GM12892 (cell line): ENCODE measurements at places on chromosomes 16 and 17.

- DNase-seq: peak; percentile 31
Observed at GRCh38 chr16:24036614-24037013, 200.8 kb downstream of the PRKCB start.

GRCh38 chr17:43019418-43019817 lies 2.8 kb downstream of the VAT1 start:
- DNase-seq: no peak

- DNase-seq: no peak
Observed at GRCh38 chr17:9177212-9177611, 155.9 kb downstream of the NTN1 start.

DNA sequence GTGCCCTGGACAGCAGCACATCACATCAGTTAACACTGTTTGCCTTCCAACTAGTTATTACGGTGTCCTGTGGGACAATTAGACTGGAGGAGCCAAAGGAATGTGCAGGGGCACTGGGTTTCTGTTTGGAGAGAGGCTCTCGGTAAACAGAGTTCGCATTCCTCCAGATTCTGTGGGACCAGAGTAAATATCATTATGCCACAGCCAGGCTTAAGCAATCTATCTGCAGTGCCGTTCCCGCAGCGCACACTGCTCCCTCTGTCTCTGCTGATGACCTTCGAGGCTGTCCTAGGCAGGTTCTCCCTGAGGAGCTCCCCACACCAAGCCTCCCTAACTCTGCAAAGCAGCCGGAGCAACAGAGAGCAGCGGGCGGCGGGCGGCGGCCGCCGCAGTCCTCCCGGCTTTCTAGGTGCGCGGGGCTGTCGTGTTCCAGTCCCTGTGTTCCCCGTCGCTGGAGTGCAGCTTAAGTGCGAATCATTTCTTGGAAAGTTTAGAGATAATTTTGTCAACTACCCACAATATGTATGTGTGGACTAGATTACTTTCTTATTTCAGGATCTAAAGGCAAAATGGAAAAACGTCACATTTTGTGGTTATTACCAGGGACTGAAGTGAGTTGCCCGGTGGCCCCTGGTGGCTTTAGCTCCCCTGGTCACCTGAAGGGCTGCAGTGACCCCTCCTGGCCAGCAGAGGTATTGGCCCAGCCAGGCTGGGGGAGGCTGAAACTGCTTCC lies 43.3 kb downstream of the PGS1 start:
- peak; percentile 88 for DNase-seq

- no peak for DNase-seq
Observed at GRCh38 chr17:29825604-29826003, 104.4 kb downstream of the SSH2 start.

DNA sequence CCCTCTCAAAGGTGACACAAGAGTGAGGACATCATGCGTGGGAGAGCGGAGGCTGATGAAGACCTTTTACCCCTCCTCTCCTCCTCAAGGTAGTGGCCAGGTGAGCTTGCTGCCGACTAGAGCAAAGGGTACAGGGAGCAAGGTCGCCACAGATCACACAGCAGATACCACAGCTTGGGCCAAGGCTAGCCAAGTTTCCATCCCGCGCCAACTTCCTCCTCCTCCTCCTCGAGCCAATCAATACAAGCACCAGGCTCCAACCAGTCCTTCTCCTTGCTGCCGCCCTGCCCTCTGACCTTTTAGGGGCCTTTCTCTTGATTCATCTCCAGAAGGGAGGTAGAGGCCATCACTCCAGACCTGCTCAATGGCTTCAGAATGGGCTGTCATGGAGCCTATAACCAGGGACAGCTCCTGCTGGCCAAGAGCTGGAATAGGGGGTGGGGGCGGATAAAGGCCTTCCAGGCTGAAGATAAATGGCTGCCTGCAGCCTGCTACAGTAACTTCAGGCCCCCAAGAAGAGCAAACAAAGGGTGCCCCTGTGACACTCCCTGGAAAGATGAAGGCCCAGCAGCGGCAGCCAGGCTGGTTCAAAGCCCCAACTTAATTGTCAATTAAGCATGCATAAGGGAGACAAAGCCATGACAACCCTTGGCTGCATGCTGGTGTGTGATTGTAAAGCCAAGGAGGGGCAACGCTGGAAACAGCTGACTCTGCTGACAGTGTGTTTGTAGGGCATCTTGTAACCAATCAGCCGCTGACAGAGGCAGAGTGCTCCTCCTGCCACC lies 17.8 kb downstream of the HNF1B start:
- no peak for DNase-seq

- DNase-seq: no peak
Observed at GRCh38 chr17:81371910-81372760, 23.1 kb upstream of the BAHCC1 start.
